ENCODE measurements at places on chromosomes 4 and X.

GRCh38 chr4:142356801-142357200 lies 489.3 kb downstream of the INPP4B start:
- DNase-seq = no peak

GRCh38 chrX:138775517-138775916 lies 64.0 kb upstream of the FGF13 start:
- DNase-seq = no peak

- DNase-seq = no peak
Measured at GRCh38 chrX:112367065-112367464, 284.5 kb upstream of the TRPC5 start.

GRCh38 chr4:1218634-1219565 lies 30.0 kb downstream of the CTBP1 start:
- DNase-seq = no peak

- DNase-seq = no peak
Measured at GRCh38 chr4:150588316-150588715, 6.4 kb downstream of the MAB21L2 start.

- DNase-seq = no peak
Measured at GRCh38 chr4:2487632-2488031, 18.7 kb downstream of the RNF4 start.

- DNase-seq = no peak
Measured at GRCh38 chrX:84479086-84479485, 23.2 kb downstream of the HDX start.

DNA sequence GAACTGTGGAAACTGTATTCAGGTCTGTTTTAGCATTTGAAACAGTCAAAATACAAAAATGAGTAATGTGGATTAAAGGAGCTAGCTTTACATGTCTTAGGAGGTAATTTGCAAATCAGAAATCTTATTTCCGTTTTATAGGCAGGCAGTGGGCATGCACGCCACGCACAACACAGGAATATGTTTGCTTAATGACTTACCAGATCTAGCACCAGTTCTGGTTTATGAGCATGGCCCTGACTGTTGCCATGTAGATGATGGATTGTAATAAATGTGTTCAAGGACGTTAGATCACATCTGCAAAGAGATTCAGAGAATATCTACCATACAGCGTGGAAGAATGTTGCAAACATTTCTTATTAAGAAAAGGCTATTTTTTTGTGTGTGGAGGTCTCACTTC lies 344.5 kb upstream of the NR3C2 start:
- DNase-seq = no peak

DNA sequence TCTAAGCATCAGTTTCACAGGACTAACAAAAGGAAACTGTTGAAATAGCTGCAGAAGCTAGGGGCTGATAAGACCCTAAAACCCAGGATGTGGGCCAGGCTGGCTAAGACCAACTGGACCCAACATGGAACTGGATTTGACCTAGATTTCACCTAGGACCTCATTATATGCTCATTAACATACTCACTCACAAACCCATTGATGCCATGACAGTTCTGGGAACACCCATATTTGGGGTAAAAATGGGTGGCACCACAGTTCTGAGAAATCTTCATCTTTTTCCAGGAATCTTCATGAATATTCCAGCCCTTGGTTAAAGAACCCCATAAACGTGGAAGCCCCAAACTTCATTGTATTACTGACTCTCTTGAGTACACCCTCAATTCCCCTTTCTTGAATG lies 41.1 kb downstream of the HSD17B13 start:
- DNase-seq = no peak

GRCh38 chr4:76641351-76641750 lies 206.3 kb downstream of the SHROOM3 start:
- peak; percentile 83 for DNase-seq
